ENCODE measurements at places on chromosomes 13 and 19.

GRCh38 chr13:110418944-110419343 is 111.9 kb downstream of the COL4A2 start:
- peak; percentile 57 for DNase-seq

- no peak for DNase-seq
Measured at GRCh38 chr19:38035515-38036495, 128.8 kb downstream of the SIPA1L3 start.

- DNase-seq, result no peak
Measured at GRCh38 chr13:46079770-46080169, 25.1 kb downstream of the CPB2 start.

- DNase-seq, result no peak
Measured at GRCh38 chr13:49836516-49836915, 44.0 kb upstream of the KPNA3 start.

- no peak for DNase-seq
Measured at GRCh38 chr13:20340759-20341171, 108.6 kb upstream of the GJB6 start.

DNA sequence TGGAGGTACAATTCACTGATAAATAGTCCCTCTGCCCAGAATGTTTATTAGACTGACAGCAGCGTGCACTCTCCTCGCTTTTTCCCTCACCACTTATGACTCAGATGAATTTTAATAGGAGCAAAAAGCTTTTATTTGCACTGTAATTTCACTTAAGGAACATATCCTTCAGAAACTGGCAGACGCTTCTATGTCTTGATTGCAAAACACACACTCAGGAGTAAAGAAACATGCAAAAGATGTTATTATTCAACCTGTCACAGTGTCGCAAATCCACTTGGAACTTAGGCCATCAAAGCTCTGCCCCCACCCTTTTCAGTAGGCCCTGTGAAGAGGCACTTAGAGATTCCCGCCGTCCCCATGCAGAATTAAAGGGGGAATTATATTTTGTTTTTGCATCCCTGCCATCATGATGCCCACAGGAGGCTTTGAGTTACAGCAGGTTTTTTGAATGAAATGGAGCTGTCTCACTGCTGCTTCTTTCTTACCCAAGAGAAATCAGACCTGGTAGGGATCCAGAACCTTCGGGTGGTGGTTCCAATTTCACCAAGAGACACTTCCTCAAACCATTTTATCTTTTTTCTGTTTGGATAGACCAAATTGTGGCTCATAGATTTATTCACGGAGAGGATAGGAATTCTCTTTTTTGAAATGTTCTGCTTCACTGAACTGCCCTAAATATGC is 74.5 kb downstream of the GGACT start:
- no peak for DNase-seq

GRCh38 chr19:6453951-6454565 is 5.5 kb downstream of the SLC25A23 start:
- DNase-seq, result no peak
